Epithelial cell of proximal tubule (primary cell): ENCODE measurements at places on chromosomes 4 and X. TPM values are rescaled to one million over a fixed set of nuclear protein-coding genes. Genes with fewer than 3 reads are reported as not detected.

The CA5B gene
- total RNA-seq: 0.94 and 2.4 TPM in 2 replicates

The NKX3-2 gene
- not detected in 2 replicates for total RNA-seq

The SPACA5 gene
- total RNA-seq: 0.51 TPM in 1 of 2 replicates, not detected in the other

The RHOXF1 gene
- not detected in 2 replicates for total RNA-seq

GRCh38 chr4:3291969-3292570 is 751 bp upstream of the RGS12 start:
- no peak for DNase-seq

GRCh38 chr4:55757356-55757952 is 62.1 kb upstream of the EXOC1L start:
- no peak for DNase-seq

DNA sequence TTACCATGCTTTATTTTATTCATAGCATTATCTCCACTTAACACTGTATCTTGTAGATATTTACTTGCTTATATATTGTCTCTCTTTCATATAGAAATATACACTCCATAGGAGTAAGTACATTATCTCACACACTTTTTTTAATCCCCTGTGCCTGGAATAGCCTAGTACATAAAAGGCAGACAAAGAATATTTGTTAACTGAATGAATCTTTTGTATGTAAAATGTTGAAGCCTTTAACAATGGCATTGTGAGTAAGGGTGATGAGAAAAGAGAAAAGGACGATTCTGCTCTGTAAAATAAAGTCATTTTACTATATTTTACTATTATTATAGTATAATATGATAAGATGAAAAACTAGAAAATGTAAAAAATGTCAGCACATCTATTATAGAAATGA is 97.7 kb upstream of the PDHA2 start:
- no peak for DNase-seq

GRCh38 chrX:72247206-72247942 is 8.5 kb upstream of the ERCC6L start:
- no peak for DNase-seq
